DMS79 treated with DMSO at 0.1 percent for 48 hours (cell line): ENCODE measurements at places on chromosomes 12 and 14.

DNA sequence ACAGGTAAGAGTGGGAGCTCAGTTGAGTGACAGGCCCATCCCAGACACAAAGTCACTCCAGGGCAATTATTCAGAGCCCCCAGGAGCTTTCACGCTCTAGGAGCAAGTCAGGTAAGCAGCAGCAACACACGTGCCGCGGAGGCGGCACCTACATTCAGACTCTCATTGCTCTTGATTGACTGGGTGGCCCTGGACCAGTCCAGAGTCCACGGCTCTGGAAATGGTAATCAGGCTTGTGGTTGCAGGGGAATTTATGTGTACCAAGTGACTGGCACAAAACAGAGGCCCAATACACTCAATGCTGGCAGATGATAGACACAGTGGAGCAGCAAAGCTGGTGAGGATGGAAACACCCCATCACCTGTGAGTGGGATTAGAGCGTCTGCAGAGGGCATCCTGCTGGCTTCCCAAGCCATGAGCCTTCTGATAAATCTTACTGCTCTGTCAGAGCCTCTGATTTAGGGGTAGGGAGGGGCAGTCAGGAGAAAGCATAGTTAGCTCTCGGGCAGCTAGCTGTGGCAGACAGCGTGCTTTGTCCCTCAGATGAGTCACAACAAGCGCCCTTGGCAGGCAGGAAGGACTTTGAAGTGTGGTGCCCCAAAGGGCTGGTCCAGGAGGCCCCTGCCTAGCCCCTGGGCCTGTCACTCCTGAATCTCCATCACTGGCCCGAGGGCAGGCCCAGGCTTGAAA, 344.7 kb downstream of the CACNA1C start:
- no peak for DNase-seq

GRCh38 chr12:109827080-109827479, 6.1 kb downstream of the TRPV4 start:
- no peak for DNase-seq

GRCh38 chr12:6753772-6754356, 923 bp upstream of the MLF2 start:
- DNase-seq: no peak

- peak; percentile 24 for DNase-seq
Observed at GRCh38 chr12:106171117-106171750, 32.5 kb upstream of the NUAK1 start.

DNA sequence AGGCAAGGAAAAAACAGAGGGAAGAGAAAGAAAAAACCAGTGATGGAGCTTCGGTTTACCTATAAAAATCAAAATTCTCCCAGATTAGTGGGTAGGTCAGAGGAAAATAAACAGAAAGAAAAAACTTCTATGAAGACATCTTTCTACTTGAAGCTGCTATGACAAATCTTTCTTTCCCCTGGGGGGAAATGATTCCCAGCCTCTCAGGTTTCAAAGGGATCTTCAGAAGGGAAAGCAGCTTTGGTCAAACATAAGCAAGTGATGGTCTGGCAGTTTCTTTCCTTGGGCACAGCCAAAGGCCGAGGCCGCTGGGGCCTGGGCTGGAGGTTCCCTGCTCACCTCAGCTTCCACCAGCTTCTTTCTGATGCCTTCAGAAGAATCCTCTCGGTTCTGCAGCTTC, 104.5 kb downstream of the PRKAB1 start:
- DNase-seq: no peak

- no peak for DNase-seq
Observed at GRCh38 chr12:77916276-77916675, 85.6 kb downstream of the NAV3 start.

GRCh38 chr14:100286484-100287191, 19.6 kb downstream of the SLC25A29 start:
- no peak for DNase-seq

GRCh38 chr12:124347805-124348658, 53.1 kb downstream of the RFLNA start:
- DNase-seq: no peak

DNA sequence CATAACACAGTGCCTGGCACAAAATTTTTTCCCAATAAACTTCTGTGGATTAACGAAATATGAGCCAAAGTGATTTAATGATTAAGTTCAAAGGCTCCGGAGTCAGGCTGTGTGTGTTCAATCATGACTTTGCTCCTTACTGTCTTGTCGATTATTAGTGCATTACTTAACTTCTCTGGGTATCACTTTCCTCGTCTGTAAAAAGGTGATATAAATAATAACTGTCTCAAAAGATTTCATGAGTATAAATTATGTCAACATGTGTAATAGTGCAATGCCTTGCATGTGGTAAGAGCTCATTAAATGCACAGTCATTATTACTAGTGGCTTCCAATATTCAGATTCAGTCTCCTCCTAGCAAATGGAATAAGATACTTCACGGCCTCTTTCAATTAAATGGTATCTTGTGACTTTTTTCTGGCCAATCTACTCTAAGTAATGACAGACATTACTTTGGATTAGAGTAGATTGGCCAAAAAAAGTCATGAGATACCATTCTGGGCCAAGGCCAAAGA, 6.8 kb upstream of the IFNG start:
- no peak for DNase-seq

- DNase-seq: peak; percentile 16
Observed at GRCh38 chr14:32417956-32418552, 89.0 kb downstream of the AKAP6 start.

GRCh38 chr14:69931960-69932359, 52.7 kb downstream of the SMOC1 start:
- no peak for DNase-seq
